ENCODE measurements at places on chromosomes 5 and 9.

- DNase-seq, result no peak
These were observed 86.8 kb upstream of the CD180 start for GRCh38 chr5:67283275-67283987.

DNA sequence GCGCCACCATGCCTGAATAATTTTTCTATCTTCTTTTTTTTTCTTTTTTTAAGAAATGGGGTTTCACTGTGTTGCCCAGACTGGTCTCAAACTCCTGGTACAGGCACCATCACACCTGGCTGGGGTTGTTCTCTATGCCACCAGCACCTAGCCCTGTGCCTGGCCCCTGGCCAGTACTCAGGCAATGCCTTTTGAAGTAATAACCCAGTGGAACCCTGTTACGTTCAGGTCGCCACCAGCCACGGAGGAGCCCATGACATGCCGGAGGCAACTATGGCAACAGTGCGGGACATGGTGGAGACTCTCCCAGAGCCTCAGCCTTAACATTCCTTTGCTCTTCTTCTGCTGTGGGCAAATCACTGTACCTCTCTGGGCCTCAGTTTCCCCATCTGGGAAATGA, 14.1 kb downstream of the COL15A1 start:
- DNase-seq, result no peak

GRCh38 chr9:15018096-15018637, 107.9 kb upstream of the FREM1 start:
- no peak for DNase-seq

- DNase-seq, result no peak
These were observed 92.2 kb upstream of the SMIM23 start for GRCh38 chr5:171693412-171693811.

- no peak for DNase-seq
These were observed 9.7 kb downstream of the GRIN1 start for GRCh38 chr9:137148661-137149060.

DNA sequence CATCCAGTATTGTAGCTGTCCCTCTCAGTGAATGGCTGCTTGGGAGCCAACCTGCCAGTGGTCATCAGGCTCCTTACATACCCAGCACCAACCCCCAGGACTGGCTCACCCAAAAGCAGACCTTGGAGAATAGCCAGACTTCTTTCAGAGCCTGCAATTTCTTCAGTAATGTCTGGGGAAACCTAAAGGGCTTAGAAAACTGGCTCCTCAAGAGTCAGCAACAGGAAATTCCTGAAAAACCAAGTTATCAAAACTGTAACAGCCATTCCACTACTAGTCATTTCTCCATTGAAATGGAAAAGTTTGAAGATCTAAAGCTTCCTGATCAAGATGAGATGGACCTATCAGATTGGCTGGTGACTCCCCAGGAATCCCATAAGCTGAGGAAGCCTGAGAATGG, 12.3 kb upstream of the STING1 start:
- DNase-seq, result peak; percentile 9

GRCh38 chr5:59142927-59143326, 560.1 kb downstream of the RAB3C start:
- no peak for DNase-seq

GRCh38 chr9:134314950-134315715, 11.1 kb upstream of the RXRA start:
- no peak for DNase-seq

- no peak for DNase-seq
These were observed 32.7 kb upstream of the COL15A1 start for GRCh38 chr9:98911042-98911441.

GRCh38 chr5:149937610-149938009, 7.0 kb downstream of the PDE6A start:
- no peak for DNase-seq

DNA sequence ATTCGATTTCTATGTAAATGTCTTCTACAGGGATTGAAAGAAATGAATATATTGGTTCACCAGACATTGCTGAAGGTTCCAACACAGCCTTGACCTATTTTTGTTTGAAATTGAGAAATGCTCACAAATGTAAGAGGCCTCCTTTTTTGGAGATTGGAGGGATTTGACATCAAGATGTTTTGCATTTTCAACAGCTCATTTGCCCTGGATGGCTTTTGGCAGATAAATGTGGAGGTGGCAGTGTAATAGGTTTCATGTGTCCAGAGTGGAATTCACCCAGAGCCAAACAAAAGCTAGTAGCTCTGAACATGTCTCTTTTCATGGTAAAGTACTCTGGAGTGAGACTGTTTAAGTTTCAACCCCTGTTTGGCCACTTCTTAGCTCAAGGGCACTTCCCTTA, 77.3 kb downstream of the PALM2AKAP2 start:
- DNase-seq, result peak; percentile 17

DNA sequence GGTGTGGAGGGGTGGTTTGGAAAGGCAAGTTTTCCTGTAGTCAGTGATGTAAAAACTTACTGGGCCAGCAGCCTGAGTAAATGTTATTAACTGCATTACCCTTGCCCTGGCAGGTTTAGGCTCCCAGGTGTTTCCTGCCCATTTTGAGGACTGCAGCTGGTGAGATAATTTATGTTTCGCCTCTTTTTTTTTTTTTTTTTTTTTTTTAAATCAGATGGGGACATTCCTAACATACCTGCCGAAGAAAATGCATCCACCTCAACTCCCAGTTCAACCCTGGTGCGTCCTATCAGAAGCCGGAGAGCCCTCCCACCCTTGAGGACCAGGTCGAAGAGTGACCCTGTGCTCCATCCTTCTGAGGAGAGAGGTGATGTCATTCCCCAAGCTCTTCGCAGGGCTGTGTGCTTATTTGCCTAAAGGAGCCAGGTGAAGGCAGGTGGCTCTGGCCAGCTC, 60.6 kb downstream of the ENTREP1 start:
- no peak for DNase-seq

DNA sequence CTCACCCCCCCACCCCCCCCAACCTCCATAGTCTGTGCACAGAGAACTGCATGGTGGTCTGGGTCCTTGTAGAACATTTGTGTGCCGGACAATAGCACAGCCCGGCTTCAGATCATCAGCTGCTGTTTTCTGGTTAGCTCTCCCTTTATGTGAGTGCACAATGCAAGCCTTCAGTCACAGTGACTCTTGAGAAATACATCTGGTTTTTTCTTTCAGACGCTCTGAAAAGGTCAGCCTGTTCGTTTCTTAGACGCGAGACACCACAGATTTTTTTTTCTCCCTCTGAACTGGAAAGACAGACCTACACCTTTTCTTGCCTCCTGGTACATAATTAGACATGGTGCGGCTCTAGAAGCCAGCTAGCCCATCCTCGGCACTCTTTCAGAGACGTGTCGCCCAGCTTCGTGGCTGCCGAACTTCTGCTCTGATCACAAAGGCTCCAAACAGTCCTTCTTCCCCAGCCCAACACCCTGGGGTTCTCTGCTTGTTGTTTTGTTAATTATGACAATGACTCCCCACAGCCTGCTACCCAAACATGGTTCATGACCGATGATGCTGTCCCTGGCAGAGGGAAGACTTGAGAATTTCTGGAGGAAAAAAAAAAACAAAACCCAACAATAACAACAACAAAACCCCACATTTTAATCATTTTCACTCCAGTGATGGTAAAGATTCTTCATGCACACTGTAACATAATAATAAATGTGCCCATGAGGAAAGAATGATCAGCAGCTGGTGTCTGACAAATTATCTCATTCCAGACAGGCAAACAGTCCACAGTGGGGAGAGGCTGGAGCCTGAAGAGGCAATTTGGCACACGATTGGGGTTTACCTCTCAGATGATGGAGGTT, 241.4 kb upstream of the ZNF462 start:
- DNase-seq, result no peak

- no peak for DNase-seq
These were observed 202.4 kb downstream of the SMARCA2 start for GRCh38 chr9:2217540-2217939.

DNA sequence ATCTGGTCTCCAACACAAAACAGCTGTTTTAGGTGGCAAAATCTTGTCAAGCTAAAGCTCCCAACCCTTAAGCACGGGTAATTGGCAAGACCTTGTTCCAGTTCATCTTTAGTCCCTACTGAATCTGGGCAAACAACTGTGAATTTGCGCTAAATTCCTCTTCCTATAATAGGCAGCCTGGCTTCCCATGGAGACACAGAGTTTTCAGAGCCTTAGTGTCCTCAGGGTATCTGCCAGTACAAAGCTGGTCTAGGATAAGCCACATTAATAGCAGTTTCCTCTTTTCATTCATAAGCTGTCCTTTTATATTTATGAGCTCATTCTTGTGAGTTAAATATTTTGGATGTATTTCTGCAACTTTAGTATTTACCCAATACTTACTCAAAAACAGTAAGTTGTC, 59.5 kb downstream of the FGF10 start:
- DNase-seq, result no peak

GRCh38 chr9:131735238-131736128, 4.4 kb downstream of the RAPGEF1 start:
- no peak for DNase-seq

GRCh38 chr5:133326361-133326760, 274.5 kb downstream of the HSPA4 start:
- no peak for DNase-seq

DNA sequence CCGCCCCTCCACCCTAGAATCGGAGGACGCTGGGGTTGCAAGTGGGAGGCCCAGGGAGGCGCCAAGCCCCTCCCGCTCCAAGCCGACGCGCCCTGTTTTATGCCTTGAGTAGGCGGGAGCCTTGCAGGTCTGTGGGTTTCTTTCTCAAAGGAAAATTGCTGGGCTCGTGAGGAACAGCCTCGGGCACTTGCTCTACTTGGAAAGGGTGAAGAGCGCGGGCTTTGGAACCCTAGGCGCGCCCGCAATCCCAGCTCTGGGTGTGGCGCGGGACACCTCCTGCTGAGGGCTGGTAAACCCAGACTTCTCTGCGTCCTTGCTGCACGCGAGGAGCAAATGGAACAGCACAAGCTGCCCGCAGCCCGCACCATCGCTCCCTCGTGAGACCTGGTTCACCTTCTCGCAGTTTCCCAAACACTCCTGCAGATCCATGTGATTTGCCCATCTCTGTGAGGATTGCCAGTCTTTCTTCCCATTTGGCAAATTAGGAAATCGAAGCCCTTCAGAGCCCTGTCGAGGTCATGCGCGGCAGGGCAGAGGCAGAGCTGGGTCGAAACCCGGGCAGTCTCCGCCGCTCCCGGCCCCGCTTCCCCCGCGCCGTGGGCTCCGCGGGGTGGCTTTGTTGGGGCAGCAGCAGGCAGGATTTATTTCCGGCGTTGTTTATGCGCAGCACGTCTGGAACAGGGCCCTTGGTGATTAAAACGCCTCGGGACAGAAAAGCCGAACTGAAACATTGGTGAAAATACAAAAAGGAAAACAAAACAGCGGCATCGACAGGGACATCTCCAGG, 98.4 kb upstream of the CPLX2 start:
- no peak for DNase-seq

GRCh38 chr5:126481243-126481642, 58.0 kb downstream of the GRAMD2B start:
- no peak for DNase-seq

DNA sequence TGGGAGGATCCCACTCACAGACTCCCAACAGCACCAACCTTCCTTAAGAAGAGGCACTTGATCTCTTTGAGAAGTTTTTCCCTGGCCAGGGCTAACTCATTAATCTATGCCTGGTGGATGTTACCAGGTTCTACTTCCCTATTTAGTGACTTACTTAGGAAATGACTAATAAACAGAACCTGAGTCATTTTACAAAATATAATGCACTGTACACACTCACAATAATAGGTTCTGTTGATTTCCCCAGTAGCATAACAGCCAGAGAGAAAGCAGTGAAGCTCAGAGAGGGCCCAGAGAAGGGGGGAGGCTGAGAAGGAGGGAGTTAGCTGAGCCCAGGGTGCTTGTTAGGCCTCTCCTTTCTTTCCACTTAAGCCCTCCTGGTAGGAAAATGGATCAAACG, 27.1 kb downstream of the FRMD3 start:
- no peak for DNase-seq

DNA sequence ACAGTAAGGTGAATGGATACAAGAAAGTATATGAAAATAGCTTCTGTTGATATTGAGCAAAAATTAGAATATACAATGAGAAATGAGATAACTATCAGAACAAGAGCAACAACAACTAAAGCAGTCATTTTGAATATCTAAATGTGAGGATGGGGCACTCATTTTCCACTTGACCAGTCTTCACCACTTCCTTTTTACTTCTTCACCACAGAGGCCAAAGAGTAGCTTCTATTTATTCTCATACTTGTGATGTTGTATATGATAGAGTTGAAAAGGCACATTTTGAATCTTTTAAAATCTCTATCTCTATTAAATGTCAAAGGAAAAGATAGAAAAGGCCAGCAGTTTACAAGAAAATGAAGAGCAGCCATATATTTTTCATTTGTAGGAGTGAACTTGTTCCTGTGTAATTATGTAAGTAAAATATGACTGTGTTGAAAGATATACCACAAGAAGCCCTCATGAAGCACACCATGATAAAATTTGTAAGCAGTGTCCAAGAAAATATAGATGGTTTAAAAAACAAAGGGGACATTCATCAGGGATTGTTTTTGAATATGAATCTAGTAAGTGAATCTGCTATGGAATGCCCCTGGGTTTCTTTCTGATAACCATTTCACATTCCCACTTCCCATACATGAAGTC, 39.2 kb downstream of the ADAMTS19 start:
- no peak for DNase-seq

GRCh38 chr5:114355086-114355830, 6.6 kb upstream of the KCNN2 start:
- no peak for DNase-seq

DNA sequence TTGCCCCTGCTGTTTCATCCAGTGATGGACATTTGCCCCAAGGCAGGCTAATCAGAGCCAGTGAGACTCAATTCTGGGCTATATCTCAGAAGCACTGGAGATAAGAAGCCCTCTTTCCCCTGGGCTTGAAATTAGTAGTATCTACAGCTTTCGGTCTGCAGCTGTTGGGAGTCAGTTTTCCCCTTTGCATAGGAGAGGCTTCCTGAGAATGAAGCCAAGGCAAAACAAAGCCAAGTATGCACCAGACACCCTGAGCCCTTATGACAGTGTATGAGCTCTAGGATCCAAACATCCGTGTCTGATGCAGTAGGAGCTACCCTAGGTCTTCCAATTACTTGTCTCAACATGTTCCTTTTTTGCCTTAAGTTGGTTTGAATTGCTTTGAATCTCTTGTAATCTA, 79.2 kb upstream of the PANK3 start:
- DNase-seq, result no peak

DNA sequence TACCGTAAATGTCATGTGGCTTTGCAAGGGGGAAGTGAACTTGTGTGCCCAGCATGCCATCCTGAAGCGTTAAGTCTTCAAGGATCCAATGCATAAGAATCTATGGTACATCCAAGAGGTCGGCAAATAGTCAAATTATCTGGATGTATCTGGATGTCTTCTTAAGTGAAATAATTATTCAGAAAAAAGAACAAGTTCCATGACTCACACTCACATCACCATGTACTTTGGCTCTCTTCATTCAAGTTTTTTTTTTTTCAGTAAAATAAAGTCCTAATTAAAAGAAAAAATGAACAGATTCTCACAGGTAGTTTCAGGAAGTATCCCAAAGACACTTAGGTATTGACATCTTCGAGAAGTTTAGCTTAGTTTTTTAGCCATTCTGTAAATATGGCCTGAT, 62.7 kb upstream of the MEGF10 start:
- no peak for DNase-seq

DNA sequence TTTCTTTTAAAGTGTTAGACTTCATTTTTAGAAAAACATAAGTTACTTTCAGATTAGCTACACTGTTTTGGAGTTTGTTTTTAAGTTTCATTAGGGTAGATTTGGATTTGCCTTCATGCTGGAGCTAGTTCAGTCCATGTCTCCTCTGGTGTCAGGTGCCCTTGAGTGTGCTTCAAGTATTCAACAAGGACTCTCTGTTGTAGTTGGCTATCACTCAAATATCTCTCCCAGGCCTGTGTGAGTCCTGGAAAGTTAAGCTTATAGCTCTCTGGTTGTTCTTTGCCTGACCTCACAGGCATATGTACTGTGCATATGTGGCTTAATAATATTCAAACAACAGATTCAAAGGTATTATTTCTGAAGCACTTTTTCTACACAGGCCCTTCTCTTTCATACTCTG, 45.4 kb downstream of the PTBP3 start:
- no peak for DNase-seq
